ENCODE measurements at places on chromosomes 7 and 10.
A peak's percentile ranks its signal among the peaks of the same experiment; 100 is the strongest.

DNA sequence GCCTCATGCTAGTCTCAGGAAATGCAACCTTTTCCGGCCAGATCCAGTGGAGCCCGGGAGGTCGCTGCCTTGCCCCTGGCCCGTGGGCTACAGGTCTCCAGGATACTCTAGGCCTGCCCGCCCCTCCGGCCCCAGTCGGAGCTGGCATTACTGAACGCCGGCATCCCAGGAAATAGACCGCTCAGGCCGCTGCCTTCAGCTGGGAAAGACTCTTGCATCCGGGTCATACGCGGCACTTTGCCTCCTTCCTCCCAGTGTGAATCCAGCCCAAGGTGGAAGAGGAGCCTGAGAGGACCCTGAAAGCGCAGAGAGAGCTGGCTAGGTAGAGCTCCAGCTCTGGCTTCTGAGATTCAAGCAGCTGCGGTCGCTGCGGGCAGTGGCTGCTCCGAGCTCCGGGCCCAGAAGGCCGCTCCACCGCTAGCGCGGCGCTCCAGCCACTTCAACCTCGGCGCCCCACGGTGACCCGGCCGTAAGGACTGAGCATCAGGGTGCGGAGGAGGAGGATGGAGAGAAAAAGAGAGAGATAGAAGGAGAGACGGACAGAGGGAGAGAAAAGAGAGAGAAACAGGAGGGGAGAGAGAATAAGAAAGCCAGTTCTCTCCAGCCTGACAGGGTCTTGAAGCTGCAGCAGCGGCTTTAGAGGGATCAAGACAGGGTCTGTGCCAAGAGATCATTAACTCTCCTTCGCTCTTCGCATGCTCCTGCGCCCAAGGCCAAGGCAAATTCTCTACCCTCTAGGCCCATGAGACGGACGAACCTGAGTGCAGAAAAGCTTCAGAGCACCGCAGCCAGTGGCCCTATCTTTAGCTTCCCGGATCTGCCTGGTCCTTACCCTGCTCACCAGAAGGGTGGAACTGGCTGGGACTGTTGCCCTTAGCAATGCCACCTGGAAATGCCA, 1.8 kb upstream of the HOXA10 start:
- no peak for DNase-seq

DNA sequence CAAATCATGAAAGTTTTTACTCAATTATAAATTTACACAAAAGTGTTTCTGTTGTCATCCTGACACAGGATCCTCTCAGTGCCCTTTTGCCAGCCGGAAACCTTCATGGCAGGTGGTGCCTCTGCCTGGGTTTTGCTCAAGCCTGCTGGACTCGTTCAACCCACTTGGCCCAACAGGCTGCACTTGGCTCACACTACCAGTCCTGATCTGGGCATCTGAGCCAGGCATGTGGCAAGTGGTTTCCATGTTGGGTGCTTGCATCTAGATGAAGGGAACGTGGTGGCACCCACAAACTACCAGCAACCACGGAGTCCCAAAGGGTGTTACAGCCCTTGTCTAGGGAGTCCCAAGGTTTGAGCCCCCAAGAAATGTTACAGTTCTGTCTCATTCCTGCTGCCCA, 162.3 kb upstream of the CSTF2T start:
- DNase-seq: no peak

- DNase-seq: no peak
These were observed 106.0 kb downstream of the BMS1 start for GRCh38 chr10:42888504-42889095.

GRCh38 chr7:115410972-115411686, 489.2 kb downstream of the MDFIC start:
- no peak for DNase-seq

DNA sequence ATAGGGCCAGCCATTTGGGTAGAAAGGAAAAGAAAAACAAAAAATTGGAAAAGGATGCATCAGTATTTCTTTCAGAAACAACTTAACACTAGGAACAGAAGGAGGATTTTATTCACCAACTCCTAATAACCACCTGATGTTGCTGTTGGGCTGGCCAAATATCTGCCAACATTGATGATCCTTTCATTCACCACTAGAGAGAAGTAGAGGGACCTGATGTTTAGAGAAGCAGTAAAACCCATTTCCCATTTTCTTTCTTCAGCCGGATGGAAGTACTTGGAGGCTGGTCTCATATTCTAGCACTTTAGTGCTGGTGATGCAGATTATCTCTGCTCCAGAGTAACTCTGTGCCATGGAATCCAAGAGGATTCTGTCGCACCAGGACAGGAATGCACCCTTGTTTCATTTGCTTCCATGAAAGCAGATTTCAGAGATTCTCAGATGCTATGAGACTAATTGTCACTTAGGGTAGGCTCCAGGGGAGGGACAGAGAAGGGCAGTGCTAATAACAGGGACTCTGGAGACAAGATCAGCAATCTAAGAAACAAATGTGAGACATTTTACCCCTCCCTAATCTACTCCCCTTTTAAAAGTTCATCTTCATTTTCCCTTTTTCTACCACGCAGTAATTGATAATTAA, 3.1 kb downstream of the KLLN start:
- DNase-seq: no peak

- DNase-seq: no peak
These were observed 126.6 kb upstream of the RAB11FIP2 start for GRCh38 chr10:118173296-118173695.

GRCh38 chr7:77258593-77258992, 59.0 kb upstream of the FGL2 start:
- DNase-seq: no peak

- no peak for DNase-seq
These were observed 369.8 kb downstream of the GFRA1 start for GRCh38 chr10:115903207-115903606.

DNA sequence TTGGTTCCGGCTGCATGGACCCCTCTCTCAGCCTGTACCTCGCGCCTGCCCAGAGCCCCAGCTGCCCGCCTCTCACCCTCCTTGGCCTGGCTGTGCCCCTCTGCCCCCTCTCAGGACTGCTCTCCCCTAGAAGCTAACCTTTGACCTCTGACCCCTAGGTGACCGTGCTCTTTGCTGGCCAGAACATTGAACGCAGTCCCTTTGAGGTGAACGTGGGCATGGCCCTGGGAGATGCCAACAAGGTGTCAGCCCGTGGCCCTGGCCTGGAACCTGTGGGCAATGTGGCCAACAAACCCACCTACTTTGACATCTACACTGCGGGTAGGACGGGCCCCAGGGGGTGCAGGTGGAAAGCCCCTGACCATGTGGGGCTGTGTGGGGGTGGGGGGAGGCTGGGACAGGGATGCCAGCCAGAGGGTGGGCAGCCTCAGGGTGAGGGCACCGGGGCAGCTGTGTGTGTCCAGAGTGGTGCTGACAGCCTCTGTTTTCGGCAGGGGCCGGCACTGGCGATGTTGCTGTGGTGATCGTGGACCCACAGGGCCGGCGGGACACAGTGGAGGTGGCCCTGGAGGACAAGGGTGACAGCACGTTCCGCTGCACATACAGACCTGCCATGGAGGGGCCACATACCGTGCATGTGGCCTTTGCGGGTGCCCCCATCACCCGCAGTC, 8.0 kb downstream of the FLNC start:
- no peak for DNase-seq

GRCh38 chr10:124802313-124802675, 675 bp downstream of the ABRAXAS2 start:
- no peak for DNase-seq

GRCh38 chr7:79332091-79332490, 121.4 kb downstream of the MAGI2 start:
- DNase-seq: no peak

- no peak for DNase-seq
These were observed 176.1 kb downstream of the DIP2C start for GRCh38 chr10:513393-513792.

GRCh38 chr10:129511758-129512157, 44.7 kb downstream of the MGMT start:
- peak; percentile 41 for DNase-seq

Data from coronary artery (tissue), 2 donors.